ENCODE measurements at places on chromosomes 4 and X.

DNA sequence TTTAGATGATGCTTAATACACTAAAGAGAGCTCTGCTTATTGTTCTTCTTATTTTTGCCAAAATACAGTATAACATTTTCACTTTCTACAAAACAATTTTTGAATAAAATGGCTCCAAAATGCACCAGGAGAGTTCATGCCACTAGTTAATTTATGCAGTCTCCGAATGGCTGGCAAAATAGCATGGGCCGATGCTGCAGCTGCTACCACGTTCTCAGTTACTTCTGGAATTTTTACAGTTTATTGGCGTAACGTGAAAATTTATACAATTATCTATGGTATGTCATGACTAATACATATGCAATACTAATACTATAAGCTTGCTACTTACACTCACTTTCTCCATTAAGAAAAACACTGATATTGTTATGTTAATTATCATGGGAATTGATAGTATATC, 16.5 kb downstream of the KLHL13 start:
- DNase-seq = no peak

DNA sequence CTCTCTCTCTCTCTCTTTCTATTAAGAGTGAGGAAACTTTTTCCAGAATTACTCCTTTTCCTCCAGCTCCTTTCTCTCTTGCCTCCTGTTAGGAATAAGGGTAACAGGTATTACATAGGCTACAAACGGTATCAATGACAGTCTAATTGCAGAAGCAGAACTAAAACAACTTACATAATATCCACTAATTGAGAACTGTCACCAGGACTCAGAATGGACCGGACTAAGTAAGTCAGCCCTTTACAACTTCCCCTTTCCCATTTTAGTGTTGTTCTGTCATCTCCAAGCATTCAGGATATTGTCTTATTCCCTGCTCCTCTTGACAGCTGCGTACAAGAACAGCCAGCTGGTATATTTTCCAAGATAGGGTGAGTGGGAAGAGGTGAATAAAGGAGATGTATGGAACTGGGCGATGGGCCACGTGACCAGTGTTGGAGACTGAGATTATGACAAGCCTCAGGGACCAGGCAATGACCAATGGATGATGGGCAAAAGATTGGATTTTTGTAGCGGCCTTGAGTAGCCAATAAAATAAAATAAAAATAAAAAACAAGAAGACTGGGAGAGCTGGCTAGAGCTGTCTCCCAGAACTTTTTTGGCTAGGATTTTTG, 2.3 kb upstream of the FNIP2 start:
- DNase-seq = no peak

DNA sequence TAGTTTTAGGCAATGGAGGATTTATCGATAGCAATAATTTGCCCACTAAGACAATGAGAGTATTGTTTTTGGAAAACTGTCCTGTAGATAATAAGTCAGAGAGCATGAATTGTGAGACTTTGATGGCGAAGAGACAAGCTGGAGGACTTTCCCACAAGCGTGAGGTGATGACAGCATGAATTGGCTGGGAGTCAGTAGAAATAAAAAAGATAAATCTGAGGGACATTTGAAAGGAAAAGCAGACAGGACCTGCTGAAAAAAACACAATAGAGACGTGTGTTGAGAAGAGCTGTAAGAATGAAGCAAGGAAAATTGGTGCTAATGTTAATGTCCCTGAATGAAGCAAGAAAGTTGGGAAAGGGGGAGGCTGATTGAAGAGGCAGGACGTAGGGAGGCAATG, 233.5 kb downstream of the DCTD start:
- DNase-seq = no peak

DNA sequence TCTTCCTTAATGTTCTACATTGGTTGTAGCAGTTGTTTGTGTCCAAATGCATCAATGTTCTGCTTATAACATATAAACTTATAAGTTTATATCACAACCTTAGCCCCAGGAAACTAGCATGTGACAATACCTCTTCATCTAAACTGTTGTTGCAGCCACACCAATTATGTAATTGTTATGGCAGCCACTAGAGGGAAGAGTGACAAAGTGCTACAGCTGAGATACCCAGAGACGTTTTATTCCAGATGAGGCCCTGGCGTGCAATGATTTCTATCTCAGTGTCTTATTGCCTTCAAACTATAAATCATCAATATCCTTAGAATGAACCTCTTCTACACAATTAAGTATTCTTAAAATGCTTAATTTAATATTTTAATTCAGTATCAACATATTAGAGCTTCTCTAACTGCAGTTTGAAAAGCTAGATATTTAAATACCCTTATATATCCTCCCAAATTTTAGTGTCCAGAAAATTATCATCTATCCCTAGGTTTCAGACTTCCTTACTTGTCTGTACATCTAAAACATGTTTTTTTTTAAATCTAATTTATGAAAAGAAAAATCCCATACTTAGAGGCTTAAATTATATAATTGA, 171.6 kb downstream of the PCDH10 start:
- DNase-seq = no peak

DNA sequence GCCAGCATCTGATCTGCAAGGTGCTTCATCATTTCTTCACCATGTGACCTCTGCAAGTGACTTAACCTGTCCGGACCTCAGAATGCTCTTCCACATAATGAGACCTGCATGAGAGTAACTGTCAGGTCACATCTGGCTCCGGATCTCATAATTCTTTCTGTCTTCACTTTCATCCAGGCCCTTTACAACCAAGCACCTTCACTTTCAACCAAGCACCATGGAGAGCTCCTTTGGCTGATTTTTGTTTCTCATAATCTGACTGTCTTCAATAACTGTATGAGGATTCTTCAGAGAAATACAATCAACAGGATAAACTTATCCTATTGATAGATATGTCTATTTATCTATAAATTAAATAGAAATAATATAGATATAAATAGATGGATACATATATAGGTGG, 148.1 kb downstream of the VCX3A start:
- no peak for DNase-seq

DNA sequence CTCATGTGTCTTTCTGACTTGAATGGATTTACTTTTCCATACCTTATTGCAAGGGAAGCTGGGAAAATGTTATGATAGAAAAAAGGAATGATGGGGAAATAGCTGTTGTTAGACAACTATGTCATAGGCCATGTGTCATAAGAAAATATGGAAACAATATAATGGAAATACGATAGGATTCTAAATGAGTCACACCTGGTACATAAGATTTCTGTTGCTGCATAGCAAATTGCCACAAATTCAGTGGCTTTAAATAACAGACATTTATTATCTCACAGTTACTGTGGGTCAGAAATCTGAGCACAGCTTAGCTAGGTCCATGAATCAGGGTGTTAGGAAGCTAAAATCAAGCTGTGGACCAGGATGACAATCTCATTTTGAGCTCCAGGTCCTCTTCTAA, 44.6 kb upstream of the ANKRD50 start:
- DNase-seq = no peak

DNA sequence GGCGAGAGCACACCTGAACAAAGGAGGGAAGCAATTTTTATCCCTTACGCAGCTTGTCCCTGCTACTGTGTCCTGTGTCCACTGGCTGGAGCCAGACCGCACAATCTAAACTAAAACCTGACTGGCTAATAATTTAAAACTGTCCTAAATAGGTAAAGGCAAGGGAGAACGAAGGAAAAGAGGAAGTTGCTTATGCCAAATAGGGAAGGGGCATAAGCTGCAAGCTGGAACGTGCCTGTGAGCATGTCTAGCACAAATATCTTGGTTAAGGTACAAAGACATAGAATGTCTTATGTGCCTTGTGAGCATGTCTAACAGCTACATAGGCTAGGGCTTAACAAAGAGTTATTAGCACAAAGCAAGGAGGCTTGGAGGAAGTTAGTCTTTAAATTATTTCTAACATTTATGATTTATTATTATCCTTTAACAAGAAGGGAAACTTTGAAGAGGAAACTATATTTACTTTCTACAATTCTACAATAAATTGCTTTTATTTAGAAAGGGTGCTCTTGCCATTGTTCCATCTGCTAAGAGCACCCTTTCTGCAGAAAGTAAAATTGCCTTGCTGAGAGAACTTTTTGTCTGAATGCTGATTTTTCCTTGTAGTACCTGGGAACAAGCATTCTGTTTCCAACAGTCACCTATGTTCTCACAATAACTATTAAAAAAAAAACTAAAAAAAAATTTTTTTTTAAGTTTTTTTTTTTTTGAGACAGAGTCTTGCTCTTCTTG, 80.6 kb upstream of the CBR4 start:
- DNase-seq = no peak
